ENCODE measurements at places on chromosomes 2 and 18.

GRCh38 chr2:6054161-6054671, 362.0 kb downstream of the SOX11 start:
- no peak for DNase-seq

DNA sequence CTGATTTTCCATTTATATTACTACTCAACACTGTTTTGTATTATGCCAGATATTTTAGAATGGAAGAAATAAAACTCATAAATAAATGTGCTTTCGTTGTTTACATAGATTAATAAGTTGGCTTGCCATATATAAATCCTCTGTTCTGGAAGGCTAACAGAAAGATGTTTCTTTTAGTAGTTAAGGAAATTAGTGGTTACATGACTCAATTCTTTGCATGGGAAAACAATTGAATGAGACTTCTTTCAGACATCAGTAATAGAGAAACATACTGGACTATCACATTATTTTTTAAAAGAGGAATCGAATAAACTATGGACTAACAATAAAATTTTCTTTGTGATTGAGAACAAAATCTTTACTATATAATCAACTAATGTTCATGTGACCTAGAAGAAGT, 336.5 kb downstream of the KCNS3 start:
- DNase-seq = no peak

- no peak for DNase-seq
Measured at GRCh38 chr2:169050476-169051240, 18.7 kb upstream of the DHRS9 start.

GRCh38 chr2:199443589-199444130, 14.1 kb downstream of the SATB2 start:
- no peak for DNase-seq

- no peak for DNase-seq
Measured at GRCh38 chr2:99988599-99988998, 153.8 kb downstream of the AFF3 start.

DNA sequence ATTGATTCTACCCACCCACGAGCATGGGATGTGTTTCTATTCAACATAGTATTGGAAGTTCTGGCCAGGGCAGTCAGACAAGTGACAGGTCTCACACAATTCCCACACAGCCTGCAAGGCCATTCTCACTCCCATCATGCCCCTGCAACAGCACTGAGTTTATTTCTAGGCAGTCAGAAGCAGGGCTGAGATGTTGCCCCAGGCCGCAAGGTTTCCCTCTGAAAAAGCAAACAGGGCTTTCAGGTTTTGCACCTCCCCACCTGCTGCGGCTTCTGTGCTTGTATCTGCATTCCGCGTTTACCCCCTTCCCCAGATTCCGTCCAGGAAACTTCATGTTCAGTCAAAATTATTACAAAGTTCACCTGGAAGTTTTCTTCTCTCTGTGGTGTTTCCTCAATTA, 9.4 kb upstream of the TACR1 start:
- no peak for DNase-seq

DNA sequence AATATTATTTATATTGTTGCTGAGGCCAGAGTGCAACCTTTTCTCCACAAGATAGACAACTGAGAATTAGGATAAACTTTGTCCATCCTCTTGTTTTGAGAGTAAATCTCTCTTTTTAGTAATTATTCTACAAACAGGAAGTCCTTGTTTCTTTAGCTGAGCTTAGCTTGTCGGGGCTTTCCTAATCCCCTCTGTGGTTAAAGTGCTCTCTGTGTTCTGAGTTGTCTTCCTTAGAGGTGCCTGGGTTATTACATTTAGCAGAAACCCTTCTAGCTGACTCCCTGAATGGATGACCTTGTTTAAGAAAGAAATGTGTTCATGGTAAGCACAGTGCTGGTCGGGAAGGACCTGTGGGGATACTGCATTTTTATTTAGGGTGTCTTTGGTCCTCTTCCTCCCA, 12.7 kb downstream of the USP39 start:
- no peak for DNase-seq

- no peak for DNase-seq
Measured at GRCh38 chr2:29060441-29060840, 13.9 kb downstream of the PCARE start.

DNA sequence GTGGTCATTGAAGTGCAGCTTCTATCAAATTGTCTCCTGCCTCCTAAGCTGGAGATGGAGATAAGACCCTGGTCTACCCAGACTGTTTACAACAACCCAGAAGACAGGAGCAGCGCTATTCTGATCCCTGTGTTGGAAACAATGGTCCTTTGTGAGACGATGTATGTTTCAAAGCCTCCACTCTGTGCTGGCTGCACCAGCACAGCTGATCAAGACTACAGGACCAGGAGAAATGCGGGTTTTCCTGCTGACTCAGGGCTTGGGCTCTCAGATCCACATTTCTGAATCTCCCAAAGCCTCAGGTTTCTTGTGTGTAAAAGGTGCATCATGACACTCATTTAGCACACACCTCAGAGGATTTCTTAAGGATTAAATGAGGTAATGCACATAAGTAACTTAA, 92.0 kb downstream of the POU3F3 start:
- DNase-seq = no peak

DNA sequence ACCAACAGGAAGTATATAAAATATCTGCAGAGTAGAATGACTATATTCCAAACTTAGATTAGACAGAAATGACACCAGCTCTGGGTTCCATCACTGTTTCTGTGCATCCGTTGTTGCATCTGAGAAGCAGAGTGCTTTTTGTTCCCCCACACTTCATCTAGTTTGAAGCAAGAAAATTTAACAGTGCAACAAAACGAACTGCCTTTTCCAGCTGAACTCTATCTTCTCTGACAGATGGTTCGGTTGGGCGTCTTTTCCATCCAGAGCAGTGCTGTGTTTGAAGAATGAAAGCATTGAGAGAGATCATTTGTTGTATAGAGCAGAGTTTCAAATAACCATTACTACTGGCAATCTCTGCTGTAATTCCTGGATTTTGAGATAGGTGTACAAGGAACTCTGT, 757.5 kb downstream of the DPP10 start:
- DNase-seq = no peak

DNA sequence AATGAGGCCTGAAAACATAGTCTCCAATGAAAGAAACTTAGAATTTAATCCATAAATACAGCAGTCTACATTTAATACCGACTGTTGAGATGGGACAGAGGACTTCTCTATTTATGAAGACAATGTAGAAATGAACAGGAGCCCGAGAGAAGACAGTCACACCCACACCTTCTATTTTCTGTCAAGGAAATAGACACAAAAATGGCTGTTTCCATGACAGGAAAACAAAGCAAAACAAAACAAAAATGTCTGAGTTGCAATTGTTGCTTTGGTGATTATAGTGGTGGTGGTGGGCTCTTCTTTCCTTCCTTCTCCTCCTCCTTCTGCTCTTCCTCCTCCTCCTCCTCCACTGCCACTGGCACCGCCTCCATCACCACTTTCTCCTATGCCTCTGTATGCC, 72.3 kb upstream of the CCDC68 start:
- no peak for DNase-seq

- no peak for DNase-seq
Measured at GRCh38 chr2:51855683-51856082, 823.8 kb upstream of the NRXN1 start.

DNA sequence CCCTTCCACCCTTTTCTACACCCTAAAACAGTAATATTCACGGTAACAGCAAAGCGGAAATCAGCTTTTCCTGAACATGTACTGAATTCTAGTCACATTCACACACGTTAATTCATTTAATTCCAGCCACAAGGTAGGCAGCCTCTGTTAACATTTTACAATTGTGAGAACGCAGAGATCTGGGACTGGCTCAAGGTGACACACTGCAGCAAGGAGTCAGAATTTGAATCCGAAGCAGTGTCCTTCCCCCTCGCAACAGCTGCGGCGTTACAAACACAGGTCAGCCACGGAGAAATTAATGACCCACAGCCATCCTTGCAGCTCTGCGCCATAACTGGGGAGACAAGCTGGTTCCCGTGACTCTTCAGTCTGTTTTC, 818 bp upstream of the SLC20A1 start:
- no peak for DNase-seq

GRCh38 chr2:173198327-173198726, 122.7 kb downstream of the MAP3K20 start:
- no peak for DNase-seq
